ENCODE measurements at places on chromosomes 12 and 14. TPM values are rescaled to one million over a fixed set of nuclear protein-coding genes. Genes with fewer than 3 reads are reported as not detected.

- H3K4me3 ChIP-seq = no peak overlapping the region
- peaks cover 8% of the 10 kb centered on the region for H3K36me3 ChIP-seq
- peaks cover 15% of the 10 kb centered on the region for H3K4me1 ChIP-seq
- no peak for DNase-seq
- no peaks in the 10 kb centered on the region for H3K27me3 ChIP-seq
These were observed 10.8 kb downstream of the GLRX5 start for GRCh38 chr14:95545515-95546168.

DNA sequence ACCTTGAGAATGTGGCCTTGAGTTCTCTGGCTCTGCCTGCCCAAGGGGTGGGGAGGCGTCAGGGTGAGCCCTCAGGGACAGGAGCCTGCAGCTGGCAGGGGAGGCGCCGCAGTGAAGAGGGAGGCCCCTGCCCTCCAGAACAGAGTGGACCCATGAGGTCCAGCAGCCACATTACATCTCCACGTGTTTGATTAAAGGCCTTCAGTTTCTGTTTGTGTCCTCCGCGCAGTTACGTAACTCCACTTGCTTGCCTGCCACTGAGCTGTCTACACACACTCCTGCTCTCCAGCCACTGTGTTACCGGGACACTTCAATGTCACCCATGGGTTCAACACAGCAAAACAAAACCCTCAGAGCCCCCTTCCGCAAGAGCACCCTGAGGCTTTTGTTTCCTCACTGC is 70.4 kb downstream of the CHGA start:
- no peak overlapping the region for H3K4me3 ChIP-seq
- H3K36me3 ChIP-seq = peaks cover 22% of the 10 kb centered on the region
- H3K4me1 ChIP-seq = no peaks in the 10 kb centered on the region
- H3K27ac ChIP-seq = no peak overlapping the region
- DNase-seq = no peak
- H3K27me3 ChIP-seq = no peaks in the 10 kb centered on the region

GRCh38 chr14:34971381-34971780 is 11.4 kb upstream of the SRP54 start:
- no peak overlapping the region for H3K4me3 ChIP-seq
- peaks cover 8% of the 10 kb centered on the region for H3K36me3 ChIP-seq
- no peak for DNase-seq
- no peaks in the 10 kb centered on the region for H3K27me3 ChIP-seq

The SDR9C7 gene
- 0.20 TPM for total RNA-seq

Data from natural killer cell (primary cell).